Activated naive CD4-positive, alpha-beta T cell treated with Interleukin-2 at 50 U/mL for 16 hours (primary cell): ENCODE measurements at places on chromosomes 6 and 20.

DNA sequence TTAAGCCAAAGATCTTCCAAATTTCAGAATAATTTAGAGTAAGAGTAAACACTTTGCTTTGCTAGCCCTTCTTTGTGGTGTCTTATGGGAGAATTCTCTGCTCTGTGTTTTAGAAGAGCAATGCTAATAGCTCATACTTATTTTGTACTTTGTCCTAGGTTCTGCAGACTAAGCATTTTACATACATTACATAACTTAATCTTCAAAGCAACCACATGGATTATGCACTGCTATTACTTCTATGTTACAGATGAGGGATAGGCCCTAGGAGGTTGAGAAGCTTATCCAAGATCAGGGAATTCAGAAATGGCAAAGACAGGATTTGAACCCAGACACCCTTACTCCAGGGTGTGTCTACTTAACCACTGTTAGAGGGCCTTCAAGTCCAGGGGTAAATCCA, 9.8 kb upstream of the CCDC170 start:
- no peak for DNase-seq

- DNase-seq = peak; percentile 10
Observed at GRCh38 chr20:46151936-46152335, 33.8 kb downstream of the CD40 start.

- DNase-seq = no peak
Observed at GRCh38 chr6:22067671-22068070, 229.2 kb downstream of the PRL start.

GRCh38 chr6:12582421-12583110, 134.0 kb upstream of the PHACTR1 start:
- no peak for DNase-seq

- DNase-seq = no peak
Observed at GRCh38 chr6:109000289-109000688, 94.4 kb downstream of the SESN1 start.

- DNase-seq = no peak
Observed at GRCh38 chr6:89525786-89526562, 93.0 kb downstream of the ANKRD6 start.

- DNase-seq = no peak
Observed at GRCh38 chr6:61134028-61134427, 1152.0 kb downstream of the KHDRBS2 start.

DNA sequence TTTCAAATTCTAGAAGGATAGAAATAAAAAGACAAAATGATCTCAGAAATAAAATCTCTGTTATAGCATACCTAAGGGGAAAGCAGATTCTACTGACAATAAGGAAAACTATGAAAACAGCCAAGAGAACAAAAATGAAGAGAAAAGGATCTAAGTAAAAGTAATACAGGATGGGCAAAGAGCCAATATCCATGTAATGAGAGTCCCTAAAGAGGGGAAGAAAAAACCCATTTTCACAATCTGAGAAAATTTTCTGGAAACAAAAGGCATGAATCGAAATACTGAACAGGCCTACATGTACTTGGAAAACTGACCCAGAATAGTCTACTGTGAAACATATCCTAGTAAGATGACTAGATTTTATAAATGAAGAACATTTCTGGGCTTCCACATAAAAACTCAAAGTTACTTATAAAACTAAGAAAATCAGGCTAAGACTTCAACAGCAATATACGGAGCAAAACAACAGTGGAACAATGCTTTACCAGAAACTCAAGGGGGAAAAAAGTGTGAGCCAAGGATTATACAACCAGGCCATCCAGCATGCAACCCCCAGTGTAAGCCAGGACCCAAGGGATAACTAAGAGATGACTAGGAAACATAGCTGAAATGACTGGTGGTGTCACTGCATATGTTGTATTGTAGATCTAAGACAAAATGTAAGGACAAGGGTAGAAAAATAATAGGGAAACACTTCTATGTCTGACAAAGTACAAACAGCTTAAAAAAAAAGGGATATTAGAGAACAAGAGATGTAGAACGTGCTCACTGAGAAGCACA, 10.2 kb downstream of the NAPB start:
- DNase-seq = no peak

GRCh38 chr6:110629153-110629552, 152.7 kb upstream of the SLC22A16 start:
- no peak for DNase-seq

DNA sequence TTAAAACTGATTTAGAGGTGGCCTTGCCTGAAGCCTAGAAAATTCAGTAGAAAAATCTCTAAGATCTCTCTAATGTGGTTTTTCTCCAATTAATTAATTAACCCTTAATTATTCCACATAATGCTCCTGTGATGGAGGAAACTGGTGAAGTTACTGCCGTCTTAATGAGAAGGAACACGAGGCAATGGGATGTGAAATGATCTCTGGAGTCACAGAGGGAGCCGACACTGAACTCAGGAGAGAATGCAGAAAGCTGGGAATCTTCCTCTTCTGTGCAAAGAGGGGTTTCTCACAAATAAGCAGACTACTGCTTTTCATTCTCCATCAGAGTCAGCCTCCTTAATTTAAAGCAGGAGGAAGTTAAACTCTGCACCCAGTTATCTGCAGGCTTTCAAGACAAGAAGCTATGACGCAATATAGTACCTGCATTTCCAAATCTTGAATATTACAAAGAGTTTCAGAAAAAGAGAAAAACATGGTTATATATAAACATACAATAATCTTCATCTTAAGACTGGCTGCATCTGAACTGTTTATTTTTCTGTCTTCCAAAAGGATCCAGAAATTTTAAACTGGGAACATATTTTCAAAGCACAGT, 18.1 kb upstream of the SNRPB2 start:
- no peak for DNase-seq

DNA sequence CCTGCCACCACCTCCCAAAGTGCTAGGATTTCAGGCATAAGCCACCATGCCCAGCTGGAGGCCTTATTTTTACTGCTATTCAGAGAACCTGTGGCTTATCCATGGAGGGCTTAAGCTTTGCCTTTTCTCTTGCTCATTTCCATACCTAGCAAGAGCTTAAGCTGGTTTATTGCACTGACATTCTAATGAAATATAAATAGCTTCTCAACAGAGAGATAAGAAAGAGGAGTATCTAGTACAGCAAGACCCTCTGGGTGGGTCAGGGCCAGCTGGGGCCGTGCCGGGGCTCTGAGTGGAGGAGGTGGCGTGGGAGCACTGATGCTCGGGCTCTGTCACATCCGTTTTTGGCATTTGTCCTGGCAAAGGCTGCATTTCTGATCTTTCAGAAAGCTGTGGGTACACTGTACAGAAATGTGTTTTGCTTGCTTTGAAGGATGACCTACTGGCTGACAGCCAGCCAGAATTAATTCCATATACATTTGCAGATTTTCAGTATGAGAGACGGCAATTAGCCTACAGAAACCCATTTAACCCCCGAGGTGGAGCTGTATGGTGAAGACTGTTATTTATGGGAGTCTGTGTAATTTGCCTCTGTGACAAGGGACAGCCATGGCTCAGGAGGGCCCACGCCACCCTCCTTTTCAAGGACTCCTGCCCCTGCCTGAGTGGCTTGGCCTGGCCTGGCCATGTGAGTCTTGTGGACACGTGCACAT, 181.6 kb upstream of the AKAP12 start:
- DNase-seq = no peak

GRCh38 chr6:106974336-106974998, at the start of gene CD24:
Gene CD24, minus strand, starts transcription at chr6:106974729. Its CDS starts 83 bp downstream, at chr6:106974646.
- DNase-seq = peak; percentile 13

DNA sequence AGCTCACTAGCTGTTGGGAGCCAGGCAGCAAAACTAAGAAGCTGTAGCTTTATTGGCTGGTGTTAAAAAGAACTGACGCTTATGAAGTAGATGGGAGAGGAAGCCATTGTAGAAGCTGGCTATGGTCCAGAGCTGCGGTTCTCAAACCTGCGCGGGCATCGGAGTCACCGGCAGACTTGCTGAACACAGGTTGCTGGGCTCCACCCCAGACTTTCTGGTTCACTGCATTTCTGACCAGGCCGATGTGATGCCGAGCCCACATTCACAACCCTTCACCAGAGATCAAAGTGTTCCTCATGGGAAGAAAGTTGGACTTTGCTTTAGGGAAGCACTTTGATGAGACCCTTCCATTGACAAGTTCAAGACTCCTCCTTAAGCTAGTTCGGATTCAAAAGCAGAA, 231.6 kb downstream of the QKI start:
- no peak for DNase-seq

DNA sequence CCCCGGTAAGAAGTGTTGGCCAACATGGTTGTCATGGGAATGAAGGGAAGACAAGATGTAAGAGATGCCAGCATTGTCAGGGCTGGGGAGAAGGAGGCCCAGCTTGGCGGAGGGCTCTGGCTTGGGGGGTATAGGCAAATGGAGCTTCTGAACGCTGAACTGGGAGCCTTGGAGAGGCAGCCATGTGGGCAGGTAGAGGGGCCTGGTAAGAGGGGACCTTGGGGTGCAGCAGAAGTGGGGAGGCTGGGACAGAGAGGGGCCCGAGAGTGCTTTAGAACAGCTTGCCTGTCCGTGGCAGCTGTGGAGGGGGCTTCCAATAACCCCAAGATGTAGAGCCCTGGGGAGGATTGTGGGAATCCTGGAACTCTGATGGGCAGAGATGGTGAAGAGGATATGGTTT, 3.0 kb downstream of the SLC22A1 start:
- DNase-seq = no peak

DNA sequence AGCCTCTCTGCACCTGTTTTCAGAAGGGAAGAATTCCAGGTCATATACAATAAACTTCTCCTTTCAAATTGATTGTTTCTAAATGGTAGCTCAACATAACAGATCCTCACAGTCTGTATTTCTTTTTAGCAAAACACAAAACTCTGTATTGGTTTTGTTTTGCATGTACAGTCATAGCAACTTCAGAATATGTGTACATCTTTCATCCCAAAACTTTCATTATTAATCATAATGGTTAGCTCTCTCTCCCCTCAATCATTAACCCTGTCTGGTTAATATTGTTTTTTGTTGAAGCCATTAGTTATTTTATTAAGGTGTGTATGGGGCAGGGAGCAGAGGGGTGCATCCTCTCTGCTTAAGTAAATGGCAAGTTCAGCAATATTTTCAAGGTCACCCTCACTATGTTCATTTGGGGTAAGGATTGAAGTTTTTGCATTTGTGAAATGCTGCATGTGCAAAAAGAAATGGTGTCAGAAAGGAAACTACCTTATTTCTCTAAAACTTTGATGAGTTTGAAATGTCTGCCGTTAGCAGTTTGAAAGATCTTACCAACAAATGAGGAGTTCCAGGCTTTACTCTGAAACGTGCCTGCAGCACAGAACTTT, 136.8 kb upstream of the BTBD3 start:
- no peak for DNase-seq

GRCh38 chr6:53344969-53345368, 3.8 kb downstream of the ELOVL5 start:
- no peak for DNase-seq

GRCh38 chr20:53579581-53580375, 13.9 kb downstream of the ZNF217 start:
- peak; percentile 30 for DNase-seq

GRCh38 chr6:32190054-32190851, at the start of gene PBX2:
Gene PBX2, minus strand, starts transcription at chr6:32190202. Its CDS starts 287 bp downstream, at chr6:32189915.
- peak; percentile 80 for DNase-seq

- DNase-seq = peak; percentile 56
Observed at GRCh38 chr6:45423111-45423823, 45.5 kb upstream of the SUPT3H start.

- no peak for DNase-seq
Observed at GRCh38 chr20:5877128-5877527, 73.2 kb downstream of the TRMT6 start.

- no peak for DNase-seq
Observed at GRCh38 chr6:148285205-148285604, 57.4 kb upstream of the SASH1 start.

GRCh38 chr20:43839793-43840199, 74.9 kb upstream of the TOX2 start:
- DNase-seq = no peak

- peak; percentile 61 for DNase-seq
Observed at GRCh38 chr6:45663251-45664221, 285.8 kb upstream of the SUPT3H start.
